ENCODE measurements at places on chromosomes 1 and 21. TPM values are rescaled to one million over a fixed set of nuclear protein-coding genes. Genes with fewer than 3 reads are reported as not detected.

GRCh38 chr21:31103163-31103562 is 64.9 kb upstream of the KRTAP19-8 start:
- peaks cover 6% of the 10 kb centered on the region for H3K27me3 ChIP-seq
- DNase-seq = no peak
- no peak overlapping the region for H3K27ac ChIP-seq

- no peaks in the 10 kb centered on the region for H3K27me3 ChIP-seq
- no peak for DNase-seq
- no peak overlapping the region for H3K27ac ChIP-seq
- peaks cover 23% of the 10 kb centered on the region for H3K36me3 ChIP-seq
- H3K4me1 ChIP-seq = no peaks in the 10 kb centered on the region
Observed at GRCh38 chr1:70293186-70293843, 61.2 kb downstream of the ANKRD13C start.

DNA sequence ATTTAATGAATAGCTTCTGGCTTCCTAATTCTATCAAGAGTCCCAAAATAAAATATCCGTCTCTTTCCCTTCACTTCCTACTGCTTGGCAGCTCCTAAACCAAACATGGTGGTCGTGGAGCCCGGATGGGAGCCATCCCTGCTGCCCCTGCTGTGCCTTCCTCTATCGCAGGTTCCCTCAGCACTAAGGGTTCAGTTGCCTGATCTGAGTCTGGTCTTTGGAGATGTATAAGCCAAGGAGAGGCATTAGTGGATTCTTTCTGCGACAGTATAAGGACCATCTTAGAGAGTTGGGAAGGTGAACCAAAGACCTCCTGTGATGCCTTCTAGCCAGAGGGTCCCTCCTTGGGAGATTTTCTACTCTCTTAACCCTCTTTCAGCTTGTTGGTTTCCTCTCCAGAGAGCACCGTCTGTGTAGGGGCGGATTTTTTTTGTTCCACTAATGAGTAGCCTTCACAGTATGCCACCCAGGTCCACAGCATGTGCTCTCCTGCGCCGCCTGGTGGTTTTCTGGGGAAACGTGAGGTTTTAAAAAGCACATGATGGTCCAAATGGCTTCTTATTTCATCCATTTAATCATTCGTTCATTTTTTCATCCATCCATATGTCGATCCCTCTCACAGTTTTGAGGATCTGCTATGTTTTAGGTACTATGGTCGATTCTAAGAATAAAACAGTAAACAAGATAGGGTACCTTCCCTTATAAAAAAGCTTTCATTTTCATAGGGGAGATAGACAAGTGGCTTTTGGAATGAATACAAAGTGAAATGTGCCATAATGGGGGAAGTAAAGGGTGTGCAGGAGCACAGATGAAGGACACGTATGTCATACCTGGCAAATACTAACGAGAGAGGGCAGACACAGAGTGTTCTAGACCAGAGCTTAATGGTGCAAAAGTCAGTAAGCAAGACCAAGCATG is 71.0 kb downstream of the NFASC start:
- H3K4me3 ChIP-seq = no peak overlapping the region
- no peaks in the 10 kb centered on the region for H3K4me1 ChIP-seq
- DNase-seq = peak; percentile 65
- peaks cover 53% of the 10 kb centered on the region for H3K27me3 ChIP-seq

- H3K27me3 ChIP-seq = no peaks in the 10 kb centered on the region
- H3K4me1 ChIP-seq = peaks cover 69% of the 10 kb centered on the region
- H3K36me3 ChIP-seq = no peaks in the 10 kb centered on the region
- peak overlapping the region; percentile 97 for H3K27ac ChIP-seq
- peak overlapping the region; percentile 24 for H3K4me3 ChIP-seq
Observed at GRCh38 chr1:21324368-21325141, 34.3 kb upstream of the ECE1 start.

GRCh38 chr1:32367912-32368635 is 5.7 kb downstream of the TSSK3 start:
- peaks cover 13% of the 10 kb centered on the region for H3K36me3 ChIP-seq
- no peaks in the 10 kb centered on the region for H3K27me3 ChIP-seq
- H3K4me1 ChIP-seq = peaks cover 2% of the 10 kb centered on the region
- H3K27ac ChIP-seq = no peak overlapping the region
- no peak overlapping the region for H3K4me3 ChIP-seq

GRCh38 chr1:221169447-221169889 is 290.2 kb downstream of the HLX start:
- H3K27me3 ChIP-seq = peaks cover 6% of the 10 kb centered on the region
- H3K4me3 ChIP-seq = no peak overlapping the region
- H3K4me1 ChIP-seq = peaks cover 32% of the 10 kb centered on the region
- no peak overlapping the region for H3K27ac ChIP-seq

DNA sequence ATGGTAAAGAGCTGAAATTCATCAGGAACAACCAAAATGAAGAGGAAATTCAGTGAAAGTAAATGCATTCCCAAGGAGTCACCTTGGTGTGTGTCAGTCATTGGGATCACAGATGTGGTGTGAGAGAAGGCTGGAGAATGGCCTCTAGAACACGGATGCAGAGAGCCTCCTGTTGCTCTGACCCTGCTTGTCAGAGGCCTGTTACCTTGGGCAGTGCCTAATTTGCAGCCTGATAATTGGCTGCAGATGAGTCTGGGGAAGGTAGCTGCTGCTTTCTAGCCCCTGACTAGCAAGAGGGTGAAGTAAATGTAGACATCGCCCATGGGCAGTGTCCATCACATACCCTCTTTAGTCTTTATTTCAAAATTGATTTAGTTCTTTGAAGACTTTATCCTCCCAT is 3.3 kb downstream of the GCSAML start:
- H3K4me3 ChIP-seq = no peak overlapping the region
- no peaks in the 10 kb centered on the region for H3K4me1 ChIP-seq
- no peak for DNase-seq
- no peaks in the 10 kb centered on the region for H3K27me3 ChIP-seq
- H3K36me3 ChIP-seq = no peaks in the 10 kb centered on the region

GRCh38 chr21:44317241-44317782 is 17.5 kb downstream of the PFKL start:
- no peaks in the 10 kb centered on the region for H3K4me1 ChIP-seq
- H3K27me3 ChIP-seq = no peaks in the 10 kb centered on the region
- peaks cover 3% of the 10 kb centered on the region for H3K36me3 ChIP-seq

GRCh38 chr1:36122062-36123030 is 2.7 kb downstream of the COL8A2 start:
- H3K4me3 ChIP-seq = no peak overlapping the region
- H3K36me3 ChIP-seq = no peaks in the 10 kb centered on the region
- H3K4me1 ChIP-seq = peaks cover 37% of the 10 kb centered on the region
- H3K27me3 ChIP-seq = peaks cover 40% of the 10 kb centered on the region
- no peak for DNase-seq

- H3K27me3 ChIP-seq = no peaks in the 10 kb centered on the region
- peaks cover 60% of the 10 kb centered on the region for H3K36me3 ChIP-seq
- no peak for DNase-seq
- no peaks in the 10 kb centered on the region for H3K4me1 ChIP-seq
Observed at GRCh38 chr1:232416026-232416568, 213.8 kb downstream of the SIPA1L2 start.

CSMD2 gene
- total RNA-seq = 1.1 TPM

L1TD1 gene
- 5.3 TPM for total RNA-seq

ORC1 gene
- total RNA-seq = 4.4 TPM

KRTAP19-1 gene
- total RNA-seq = not detected

PTGER3 gene
- 0.29 TPM for total RNA-seq

BGLAP gene
- total RNA-seq = 6.8 TPM

DHRS3 gene
- total RNA-seq = 1,086 TPM

DRAXIN gene
- 1.1 TPM for total RNA-seq

TMEM61 gene
- total RNA-seq = 0.47 TPM
